ENCODE measurements at places on chromosomes 11 and 22.

- DNase-seq, result peak; percentile 15
Measured at GRCh38 chr22:33018232-33018864, 39.8 kb downstream of the SYN3 start.

DNA sequence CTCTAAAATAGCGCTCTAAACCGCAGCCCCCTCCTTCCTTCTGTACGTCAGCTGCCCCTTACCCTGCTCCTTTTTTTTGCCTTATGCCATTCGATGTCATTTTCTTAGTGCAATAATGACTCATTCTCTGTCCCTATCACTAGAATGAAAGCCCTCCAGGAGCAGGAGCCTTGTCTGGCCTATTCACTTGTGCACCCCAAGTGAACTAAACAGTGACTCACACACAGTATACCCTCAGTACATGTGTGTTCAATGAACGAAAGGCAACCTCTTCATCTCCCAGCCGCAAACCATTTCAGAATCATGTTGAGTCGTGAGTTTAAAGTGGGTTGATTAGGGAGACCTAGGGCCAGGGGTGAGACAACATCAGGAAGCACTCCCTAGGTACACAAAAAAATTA lies 50.7 kb upstream of the SPATA19 start:
- DNase-seq, result no peak

DNA sequence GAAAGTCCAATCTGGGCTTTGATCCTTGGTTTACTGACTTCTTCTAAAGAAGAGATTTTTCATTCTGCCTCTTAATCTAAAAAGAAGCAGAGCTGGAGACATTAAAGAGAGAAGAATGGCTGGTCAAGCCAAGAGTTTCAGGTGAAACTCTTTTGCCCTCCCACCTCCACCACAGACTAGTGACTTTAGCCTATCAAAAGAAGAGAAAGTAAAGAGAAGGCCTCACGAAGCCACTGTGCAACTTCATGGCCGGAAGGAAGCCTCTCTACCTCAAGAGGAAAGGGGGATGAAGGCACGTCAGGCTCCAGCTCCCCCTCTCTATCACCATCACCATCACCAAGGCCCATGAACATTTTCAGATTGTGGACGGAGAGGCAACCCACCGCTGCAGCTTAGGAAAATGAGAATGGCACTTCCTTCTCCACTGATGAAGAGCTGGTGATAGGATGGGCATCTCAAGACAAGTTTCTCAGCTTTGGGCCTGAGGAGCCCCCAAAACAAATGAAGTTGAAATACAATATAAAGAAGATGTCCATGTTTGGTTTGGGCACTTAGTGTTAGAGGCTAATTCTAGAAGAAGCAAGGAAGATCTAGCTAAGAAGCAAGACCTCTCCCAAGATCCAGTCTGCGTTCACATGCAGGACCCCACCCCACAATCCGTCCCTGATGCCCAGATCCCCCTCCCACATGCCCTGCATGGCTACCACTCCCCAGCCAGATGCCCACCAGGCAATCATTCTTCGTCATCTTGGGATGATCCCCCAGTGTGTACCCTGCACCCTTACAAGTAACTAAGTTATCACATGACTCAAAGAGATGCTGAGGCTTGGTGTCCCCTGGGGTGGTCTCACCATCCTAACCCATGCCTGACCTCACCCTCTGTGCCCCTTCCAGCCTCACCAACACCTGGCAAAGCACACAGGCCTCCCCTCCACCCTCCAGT lies 52.6 kb downstream of the IGSF9B start:
- DNase-seq, result no peak

DNA sequence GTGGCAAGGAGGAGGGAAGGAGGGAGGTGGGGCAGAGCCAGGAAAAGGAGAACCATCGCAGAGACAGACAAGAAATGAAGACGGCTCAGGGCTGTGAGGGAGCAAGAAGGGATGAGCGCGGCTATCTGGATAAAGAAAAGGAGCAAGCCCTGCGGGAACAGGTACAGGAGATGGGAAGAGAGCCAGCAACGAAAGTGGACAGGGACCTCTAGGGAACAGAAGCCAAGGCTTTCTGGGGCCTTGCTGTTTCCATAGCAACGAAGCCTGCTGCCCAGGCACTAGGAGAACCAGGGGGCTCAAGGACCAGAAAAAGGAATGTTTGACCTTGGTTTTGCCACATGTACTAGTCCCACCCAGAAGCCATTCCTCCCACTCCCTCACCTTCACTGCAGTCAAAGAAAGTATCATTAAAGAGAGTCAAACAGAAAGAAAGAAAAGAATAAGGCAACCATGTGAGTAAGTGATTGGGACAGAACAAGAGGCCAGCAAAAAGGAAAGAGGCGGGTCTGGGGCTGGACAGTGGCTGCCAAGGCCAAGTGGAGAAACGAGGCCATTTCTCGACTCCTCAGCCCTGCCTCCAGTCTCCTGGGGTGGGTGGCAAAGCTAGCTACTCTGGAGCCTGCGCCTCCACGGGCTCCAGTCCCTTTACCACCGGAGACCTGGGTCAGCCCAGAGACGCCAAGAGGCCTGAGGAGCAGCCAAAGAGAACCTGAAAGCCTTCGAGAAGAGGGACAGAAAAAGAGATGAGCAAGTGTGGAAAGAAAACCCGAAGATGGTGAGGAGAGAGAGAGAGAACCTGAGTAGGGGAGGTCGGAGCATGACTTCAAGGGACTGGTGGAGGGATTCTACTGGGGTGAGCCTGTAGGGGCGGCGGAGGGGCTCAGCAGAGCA lies 35.1 kb downstream of the NRXN2 start:
- DNase-seq, result no peak

GRCh38 chr22:39315389-39315788 lies 4.0 kb downstream of the RPL3 start:
- DNase-seq, result no peak

- no peak for DNase-seq
Measured at GRCh38 chr22:34278121-34278520, 357.8 kb upstream of the LARGE1 start.

GRCh38 chr11:65100674-65101350 lies 4.8 kb downstream of the VPS51 start:
- DNase-seq, result no peak

DNA sequence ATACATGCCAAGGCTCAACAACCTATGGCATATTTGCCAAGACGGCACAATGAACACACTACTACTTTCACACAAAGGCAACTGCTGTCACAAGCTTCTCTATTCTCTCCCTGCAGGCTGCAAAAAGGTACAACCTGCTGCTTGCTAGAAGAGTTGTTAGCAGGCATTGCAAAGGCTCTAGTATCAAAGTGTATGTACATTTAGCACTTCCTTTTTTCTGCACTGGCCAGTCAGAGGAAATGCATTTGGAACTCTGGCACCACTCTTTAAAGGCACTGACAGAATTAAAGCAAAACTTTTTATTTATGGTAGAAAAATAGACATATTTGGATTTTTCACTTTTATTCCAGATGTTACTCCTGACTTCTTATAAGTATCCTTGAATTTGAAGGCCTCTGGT lies 125.9 kb downstream of the CWF19L2 start:
- no peak for DNase-seq

DNA sequence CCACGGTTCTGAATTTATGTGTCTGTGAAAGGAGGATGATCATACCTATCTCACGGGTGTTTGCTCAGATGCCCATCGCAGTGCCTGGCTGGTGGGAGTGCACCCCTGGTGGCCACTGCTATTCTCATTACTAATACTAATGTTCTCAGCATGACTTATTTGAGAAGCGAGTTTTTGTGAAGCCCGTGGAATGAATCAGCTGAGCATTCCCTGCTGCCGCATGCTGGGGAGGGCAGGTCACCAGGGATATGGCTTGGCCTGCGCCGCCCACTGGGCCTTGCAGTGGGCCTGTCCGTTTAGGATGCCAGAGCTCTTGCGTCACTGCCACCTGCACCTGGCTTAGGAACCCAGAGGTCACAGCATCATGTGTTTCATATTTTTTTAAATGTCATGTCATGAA lies 16.9 kb downstream of the CTTN start:
- no peak for DNase-seq

GRCh38 chr11:104581246-104581980 lies 316.8 kb downstream of the CASP12 start:
- DNase-seq, result no peak

DNA sequence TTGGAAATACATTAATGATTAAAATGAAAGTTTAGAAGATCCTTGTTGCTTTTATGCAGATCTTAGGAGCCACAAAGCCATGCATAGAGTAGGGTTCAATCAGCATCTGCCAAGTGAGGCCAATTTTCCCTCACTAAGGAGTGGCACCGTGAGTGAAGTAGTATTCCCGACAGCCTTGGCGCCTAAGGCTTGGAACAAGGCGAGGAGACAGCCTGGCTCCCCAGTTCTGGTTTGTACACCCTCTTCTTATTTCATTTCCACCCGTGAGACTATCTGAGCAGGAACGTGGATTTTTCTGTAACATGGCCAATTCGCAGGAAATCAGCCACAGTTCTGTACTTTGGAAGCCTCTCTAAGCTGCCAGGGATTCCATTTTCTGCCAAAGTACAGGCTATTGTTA lies 22.6 kb downstream of the FADS2 start:
- DNase-seq, result no peak

DNA sequence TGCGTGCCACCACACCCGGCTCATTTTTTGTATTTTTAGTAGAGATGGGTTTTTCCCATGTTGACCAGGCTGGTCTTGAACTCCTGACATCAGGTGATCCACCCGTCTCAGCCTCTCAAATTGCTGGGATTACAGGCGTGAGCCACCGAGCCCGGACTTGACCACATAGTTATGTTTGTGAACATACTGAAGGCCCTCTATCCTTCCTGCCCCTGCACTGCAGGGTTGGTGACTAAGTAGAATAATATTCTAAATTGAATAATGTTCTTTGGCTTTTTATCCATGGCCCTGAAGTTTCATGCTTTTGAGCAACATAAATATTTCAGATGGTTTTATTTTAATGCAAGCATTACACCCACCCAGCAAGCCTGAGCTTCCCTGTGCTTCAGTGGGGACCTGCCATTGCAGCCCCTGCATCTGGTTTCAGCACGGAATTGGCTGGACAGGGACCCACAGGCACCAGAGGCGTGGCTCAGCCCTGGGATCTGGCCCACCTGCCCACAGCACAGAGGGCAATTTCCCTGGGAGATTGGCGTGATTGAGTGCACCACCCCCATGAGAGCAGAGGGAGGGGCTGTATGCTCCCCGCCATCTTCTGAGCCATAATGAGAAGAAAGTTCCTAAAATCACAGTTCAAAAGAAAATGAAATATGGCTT lies 460.5 kb downstream of the BRD1 start:
- no peak for DNase-seq

DNA sequence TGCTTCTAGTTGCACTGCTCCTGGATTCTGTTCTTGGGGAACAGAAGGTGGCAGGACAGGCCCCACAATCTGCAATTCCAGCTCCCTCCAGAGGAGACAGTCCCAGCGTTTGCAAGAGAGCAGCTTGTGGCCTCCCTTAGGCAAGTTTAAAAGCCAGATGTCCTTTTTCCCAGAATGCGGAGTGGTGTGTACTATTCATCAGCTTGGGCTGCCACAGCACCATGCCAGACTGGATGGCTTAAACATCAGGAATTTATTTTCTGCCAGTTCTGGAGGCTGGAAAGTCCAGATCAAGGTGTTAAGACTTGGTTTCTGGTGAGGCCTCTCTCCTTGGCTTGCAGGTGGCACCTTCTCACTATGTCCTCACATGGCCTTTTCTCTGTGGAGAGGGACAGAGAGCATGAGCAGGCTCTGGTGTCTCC lies 11.7 kb downstream of the MIAT start:
- no peak for DNase-seq

- DNase-seq, result no peak
Measured at GRCh38 chr11:133910101-133910500, 46.7 kb downstream of the IGSF9B start.

- DNase-seq, result no peak
Measured at GRCh38 chr11:18676803-18677202, 21.8 kb upstream of the TMEM86A start.

- no peak for DNase-seq
Measured at GRCh38 chr11:34382532-34383276, 24.9 kb upstream of the ABTB2 start.

- DNase-seq, result peak; percentile 48
Measured at GRCh38 chr11:69640995-69641581, at the start of gene CCND1. TSS of gene CCND1 (plus strand) at chr11:69641156. CDS start at chr11:69641314, 158 bp downstream.

DNA sequence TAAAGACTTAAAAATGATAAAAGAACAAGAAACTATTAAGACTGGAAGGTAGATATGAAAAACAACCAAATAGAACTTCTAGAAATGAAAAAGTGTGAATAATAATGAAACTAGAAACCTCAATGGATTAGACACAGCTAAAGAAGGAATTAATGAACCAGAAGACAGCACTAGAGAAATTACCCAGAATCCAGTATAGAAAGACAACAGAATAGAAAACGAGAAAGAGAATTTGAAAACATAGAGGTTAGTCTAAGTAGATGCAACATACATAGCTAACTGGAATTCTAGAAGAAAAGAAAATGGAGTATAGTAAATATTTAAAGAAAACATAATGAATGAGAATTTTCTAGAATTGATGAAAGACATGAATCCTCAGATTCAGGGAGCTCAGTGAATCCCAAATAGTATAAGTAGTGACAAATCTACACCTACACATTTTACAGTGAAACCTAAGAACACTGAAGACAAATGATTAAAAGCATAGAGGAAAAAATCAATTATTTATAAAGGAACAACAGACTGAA lies 111.9 kb downstream of the PARVA start:
- no peak for DNase-seq

GRCh38 chr22:32841175-32841574 lies 39.7 kb downstream of the TIMP3 start:
- DNase-seq, result no peak

DNA sequence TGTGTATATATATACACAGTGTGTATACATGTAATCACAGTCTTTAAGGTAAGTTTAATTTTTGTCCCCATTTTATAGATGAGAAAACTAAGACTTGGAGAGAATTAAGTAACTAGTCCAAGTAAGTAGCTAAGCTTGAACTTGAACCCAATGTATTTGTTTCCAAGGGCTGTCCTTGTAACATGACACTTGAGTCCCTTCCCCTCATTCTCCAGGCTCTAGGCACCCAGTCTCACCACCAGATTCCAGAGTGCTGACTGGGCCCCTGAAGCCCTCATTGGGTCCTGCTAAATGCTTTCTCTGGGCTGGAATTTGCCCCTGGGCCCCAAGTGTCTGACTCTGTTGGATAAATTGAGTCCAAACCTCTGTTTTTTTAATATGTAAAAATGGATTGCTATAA lies 45.5 kb downstream of the ADM start:
- no peak for DNase-seq

DNA sequence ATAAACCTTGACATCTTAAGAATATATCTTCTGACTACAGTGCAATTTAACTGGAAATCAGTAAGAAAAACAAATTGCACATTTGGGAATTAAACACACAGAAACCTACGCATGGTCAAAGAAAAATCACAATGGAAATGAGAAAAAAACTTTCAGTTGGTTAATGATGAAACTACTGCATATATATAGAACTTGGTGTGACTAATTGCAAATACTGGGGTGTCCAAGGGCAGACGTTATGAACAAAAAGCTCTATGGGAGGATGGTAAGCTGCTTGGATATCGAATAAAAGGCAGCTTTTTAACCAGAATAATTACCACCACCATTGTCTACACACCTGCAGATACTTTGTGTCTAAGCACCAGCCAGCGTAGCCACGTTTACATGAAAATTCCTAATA lies 791 bp downstream of the GDPD4 start:
- no peak for DNase-seq
